ENCODE measurements at places on chromosomes 7 and 10.
A peak's percentile ranks its signal among the peaks of the same experiment; 100 is the strongest.

GRCh38 chr10:21166557-21167287 is 269.6 kb upstream of the NEBL start:
- peak; percentile 28 for DNase-seq

DNA sequence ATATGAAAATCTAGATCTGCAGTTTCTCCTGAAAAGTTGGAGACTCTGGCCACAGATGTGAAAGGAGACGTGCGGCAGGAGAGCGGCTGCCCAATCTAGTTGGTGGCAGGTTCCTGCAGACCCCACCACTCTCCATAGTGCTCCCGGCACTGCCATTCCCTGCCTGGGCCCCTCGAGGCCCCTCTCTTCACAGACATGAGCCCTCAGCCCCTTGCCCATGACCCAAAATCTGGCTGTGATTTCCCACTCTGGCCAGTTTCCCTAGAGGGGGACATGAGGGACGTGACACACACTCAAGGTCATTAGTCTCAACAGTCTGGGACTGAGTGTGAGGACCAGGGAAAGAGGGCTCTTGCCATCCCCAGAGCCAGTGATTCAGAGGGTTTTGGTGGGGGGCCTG is 138.7 kb downstream of the PTPN20 start:
- no peak for DNase-seq

DNA sequence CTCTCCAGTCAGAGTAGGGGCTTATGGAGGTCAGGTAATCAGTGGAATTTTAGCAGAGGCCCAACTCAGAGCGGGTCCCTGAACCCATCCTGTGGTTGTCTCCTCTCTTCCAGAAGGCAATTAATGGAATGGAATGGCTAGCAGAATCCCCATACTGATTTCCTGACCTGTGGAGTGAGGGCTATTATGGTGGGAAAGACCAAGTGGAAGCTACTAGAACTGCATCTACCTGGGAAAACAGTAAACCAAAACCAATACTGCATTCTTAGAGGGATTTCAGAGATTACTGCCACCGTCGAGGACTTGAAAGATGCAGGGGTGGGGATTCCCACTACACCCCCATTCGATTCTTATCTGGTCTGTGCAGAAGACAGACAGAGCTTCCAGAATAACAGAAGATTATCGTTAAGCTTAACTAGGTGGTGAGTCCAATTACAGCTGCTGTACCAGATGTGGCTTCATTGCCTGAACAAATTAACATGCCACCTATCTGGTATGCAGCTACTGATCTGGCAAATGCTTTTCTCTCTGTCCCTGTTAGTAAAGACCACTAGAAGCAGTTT is 73.2 kb downstream of the LMBR1 start:
- no peak for DNase-seq

DNA sequence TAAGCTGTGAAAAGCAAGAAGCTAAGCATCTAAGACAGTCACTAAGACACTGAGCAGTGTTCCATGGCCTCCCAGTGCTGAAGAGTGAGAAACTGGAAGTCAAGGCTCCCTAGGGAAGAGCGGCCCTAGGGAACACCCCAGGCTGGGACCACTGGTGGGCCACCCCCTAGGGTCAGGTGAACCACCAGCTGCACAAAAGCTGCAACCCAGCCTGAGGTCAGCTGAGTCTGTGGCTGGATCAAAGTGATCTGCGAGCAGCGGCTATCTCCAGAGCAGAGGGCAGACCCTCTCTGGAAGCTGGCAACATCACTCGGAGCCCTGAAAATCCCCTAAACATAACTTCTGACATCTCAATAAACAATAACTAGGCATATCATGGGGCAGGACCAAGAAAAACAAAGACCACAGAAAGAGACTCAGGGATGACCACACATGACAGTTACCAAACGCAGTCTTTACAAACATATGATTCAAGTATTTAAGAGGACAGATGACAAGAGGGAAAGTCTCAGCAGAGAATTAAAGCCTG is 125.8 kb downstream of the DLG5 start:
- no peak for DNase-seq

DNA sequence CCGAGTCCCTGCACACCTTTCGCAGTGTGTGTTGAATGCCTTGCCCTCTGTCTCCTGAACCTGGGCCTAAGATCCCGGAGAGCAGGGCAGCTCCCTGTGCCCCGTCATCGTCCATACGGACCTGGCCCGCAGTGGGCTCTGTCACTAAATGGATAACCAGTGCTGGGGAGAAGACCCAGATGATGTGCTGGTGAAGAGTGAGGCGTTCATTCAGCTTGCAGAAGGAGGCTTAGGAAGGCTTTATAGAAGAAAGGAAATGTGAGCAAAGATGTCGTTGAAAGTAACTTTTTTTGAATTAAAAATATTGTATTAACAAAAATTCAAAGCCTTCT is 34.4 kb downstream of the PFKFB3 start:
- DNase-seq, result no peak

DNA sequence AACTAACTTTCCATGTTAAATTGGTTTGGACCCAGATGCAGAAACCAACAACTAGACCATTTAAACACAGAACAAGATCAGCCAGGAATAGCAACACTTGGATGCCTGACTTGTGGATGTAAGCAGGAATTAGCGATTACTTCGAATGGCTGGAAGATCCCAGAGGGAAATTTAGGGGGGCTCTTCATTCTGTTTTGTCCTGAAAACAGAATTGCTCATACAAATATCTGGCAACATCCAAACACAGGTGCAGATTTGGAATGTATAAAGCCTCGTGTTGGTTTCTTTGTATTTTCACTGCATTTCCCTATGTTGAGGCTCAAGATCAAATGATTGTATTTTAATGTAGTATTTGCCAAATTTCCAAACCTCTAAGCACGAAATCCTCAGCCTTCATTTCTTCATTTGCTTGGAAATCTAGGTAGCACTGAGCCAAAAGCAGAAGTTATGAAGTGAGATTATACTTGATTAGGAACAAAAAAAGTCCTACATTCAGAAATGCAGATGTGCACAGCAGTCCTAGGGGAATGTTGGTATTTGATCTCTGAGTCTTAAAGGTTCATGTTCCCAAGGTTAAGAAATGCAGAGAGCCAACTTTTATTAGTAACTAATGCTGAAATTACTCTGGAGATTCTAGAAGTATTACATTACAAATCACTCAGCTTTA is 248.7 kb upstream of the TCF7L2 start:
- DNase-seq, result no peak

DNA sequence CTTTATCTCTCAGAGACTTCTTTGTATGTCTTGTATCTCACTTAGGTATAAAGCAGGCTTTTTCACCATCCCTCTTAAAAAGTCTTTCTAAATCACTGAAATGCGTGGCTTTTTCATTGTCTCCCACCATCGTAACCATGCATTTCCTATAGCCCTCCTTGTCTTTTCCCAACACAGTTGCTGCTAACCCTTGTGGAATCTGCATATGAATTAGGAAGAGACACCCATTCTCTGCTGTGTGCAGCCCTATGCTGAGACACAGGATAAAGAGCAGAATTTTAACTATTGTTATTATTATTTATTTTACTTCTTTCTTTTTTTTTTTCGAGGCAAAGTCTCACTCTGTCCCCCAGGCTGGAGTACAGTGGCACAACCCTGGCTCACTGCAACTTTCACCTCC is 804.3 kb upstream of the COBL start:
- no peak for DNase-seq
